Small intestine (tissue), 16 donors: ENCODE measurements at places on chromosomes 1 and 21.
A peak's percentile ranks its signal among the peaks of the same experiment; 100 is the strongest.

DNA sequence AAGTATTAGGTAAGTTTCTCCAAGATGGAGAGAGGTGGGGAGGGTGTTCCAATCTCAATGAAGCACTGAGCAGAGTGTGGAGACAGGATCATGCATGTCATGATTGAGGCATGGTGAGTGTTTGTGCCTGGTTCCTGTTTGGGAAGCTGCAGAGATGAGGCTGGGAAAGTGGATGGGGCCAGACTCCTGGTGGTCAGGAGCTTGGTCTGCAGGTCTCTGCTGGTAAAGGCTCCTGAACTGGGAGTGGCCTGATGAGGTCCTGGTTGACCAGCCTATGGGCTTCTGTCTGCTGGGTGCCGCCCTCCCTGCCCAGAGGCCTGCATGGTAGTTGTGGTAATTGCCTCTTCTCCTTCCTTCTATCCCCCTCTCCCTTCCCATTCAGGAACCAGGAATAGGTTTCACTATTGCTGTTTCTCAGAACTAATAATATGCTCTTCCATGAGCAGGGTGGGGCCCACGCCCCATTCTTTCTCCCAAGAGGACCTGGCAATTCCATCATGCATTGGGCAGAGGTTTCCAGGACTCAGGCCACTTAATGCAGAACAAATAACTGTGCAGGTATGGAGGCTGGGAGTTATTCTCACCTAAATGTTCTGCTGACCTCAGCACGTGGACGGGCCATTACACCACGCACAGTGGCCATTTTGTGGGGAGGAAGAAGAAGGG, 24.5 kb downstream of the PROK1 start:
- DNase-seq, result peak; percentile 8

- DNase-seq, result no peak
Observed at GRCh38 chr1:17831597-17831996, 76.5 kb downstream of the ACTL8 start.

GRCh38 chr1:237316352-237316751, 274.4 kb downstream of the RYR2 start:
- DNase-seq, result no peak

DNA sequence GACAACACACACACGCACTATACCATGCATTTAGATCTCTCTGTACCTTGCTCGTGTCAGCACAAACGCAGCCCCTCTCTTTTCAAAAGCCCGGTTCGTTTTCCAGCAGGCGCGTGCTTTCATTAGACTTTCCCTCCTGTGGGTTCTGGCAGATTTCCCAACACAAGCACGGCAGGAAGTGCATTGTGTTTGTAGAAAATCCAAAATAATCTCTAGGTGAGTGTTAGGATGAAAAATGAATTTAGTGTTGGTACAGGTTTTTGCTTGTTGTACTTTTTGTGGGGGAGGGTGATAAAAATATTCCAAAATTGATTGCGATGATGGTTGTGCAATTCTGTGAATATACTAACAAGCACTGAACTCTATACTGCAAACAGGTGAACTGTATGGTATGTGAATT, 54.1 kb upstream of the POFUT2 start:
- DNase-seq, result no peak

- no peak for DNase-seq
Observed at GRCh38 chr1:65278376-65279069, 30.8 kb upstream of the DNAJC6 start.

- DNase-seq, result no peak
Observed at GRCh38 chr1:67468066-67468718, 38.0 kb upstream of the SERBP1 start.

GRCh38 chr1:236864996-236865817, 70.1 kb downstream of the MTR start:
- no peak for DNase-seq

DNA sequence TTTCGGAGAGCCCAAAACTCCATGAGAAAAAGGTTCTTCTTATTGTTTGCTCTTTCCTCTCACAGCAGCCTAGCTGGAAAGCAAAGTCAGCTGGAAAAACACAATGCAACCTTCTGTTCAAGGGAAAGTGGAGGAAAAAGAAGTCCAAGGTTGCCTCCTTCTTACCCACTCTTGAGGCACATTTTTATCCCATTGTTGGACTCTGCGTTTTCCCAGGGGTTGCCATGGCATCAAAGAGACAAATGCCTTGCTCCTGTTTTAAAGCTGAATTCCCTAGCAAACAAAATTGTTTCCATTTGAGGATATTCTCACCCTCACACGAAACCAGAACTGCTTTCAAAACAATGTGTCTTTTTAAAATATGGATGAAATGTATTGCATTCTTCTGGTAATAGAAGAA, 45.1 kb upstream of the PALMD start:
- no peak for DNase-seq

DNA sequence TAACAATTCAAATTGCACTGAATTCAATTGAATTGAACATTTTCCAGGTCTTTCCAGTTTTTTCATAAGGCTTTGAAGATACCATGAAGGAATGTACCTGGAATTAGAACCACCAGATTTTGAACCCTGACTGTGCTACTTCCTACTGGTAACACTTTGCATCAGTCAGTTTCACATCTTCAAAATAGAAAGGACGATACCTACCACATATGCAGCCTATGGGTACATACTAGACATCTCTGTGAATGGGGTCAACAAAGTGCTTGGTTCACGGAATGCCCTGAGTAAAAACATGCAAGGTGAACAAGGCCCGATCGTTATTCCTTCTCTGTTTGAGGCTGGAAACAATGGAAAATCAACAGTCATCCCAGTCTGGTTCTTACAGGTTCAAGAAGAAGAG, 41.2 kb upstream of the WLS start:
- no peak for DNase-seq

- no peak for DNase-seq
Observed at GRCh38 chr1:24516506-24516905, 13.9 kb downstream of the RCAN3 start.

- no peak for DNase-seq
Observed at GRCh38 chr1:156941675-156942074, 21.2 kb downstream of the LRRC71 start.
